ENCODE measurements at places on chromosomes 16 and 17. TPM values are rescaled to one million over a fixed set of nuclear protein-coding genes. Genes with fewer than 3 reads are reported as not detected.

The NQO1 gene
- total RNA-seq, result 105 TPM

The SULT1A4 gene
- total RNA-seq, result 1.1 TPM

The DHRS7C gene
- not detected for total RNA-seq

The TTC19 gene
- total RNA-seq, result 88.5 TPM

The EMC8 gene
- 16.9 TPM for total RNA-seq

The GNG13 gene
- total RNA-seq, result not detected

The KRTAP4-3 gene
- not detected for total RNA-seq

The FZD2 gene
- 9.1 TPM for total RNA-seq

DNA sequence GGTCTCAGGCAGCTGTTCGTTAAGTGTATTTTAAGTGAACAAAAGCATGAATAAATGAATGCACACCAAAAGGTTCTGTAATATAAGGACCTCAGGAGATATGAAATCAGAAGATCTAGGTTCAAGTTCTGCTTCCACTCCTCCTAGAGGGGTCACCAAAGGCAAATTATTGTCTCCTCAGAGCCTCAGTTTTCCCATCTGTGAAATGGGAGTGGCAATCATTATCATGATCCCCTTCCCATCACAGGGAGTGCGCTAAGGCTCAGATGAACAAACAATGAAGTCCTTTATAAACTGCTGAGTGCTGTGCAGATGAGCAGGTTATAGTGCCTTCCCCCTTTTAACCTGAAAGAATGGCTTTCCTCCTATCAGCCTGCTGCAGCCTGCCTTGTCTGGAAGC lies 248.3 kb upstream of the C16orf82 start:
- no peak overlapping the region for H3K4me3 ChIP-seq
- no peak overlapping the region for H3K27ac ChIP-seq
- H3K27me3 ChIP-seq, result peaks cover 8% of the 10 kb centered on the region
- H3K4me1 ChIP-seq, result no peaks in the 10 kb centered on the region
- no peaks in the 10 kb centered on the region for H3K36me3 ChIP-seq

GRCh38 chr17:83094291-83094690 lies 14.9 kb downstream of the METRNL start:
- peaks cover 18% of the 10 kb centered on the region for H3K4me1 ChIP-seq
- no peaks in the 10 kb centered on the region for H3K27me3 ChIP-seq
- no peak overlapping the region for H3K27ac ChIP-seq
- no peak overlapping the region for H3K4me3 ChIP-seq

DNA sequence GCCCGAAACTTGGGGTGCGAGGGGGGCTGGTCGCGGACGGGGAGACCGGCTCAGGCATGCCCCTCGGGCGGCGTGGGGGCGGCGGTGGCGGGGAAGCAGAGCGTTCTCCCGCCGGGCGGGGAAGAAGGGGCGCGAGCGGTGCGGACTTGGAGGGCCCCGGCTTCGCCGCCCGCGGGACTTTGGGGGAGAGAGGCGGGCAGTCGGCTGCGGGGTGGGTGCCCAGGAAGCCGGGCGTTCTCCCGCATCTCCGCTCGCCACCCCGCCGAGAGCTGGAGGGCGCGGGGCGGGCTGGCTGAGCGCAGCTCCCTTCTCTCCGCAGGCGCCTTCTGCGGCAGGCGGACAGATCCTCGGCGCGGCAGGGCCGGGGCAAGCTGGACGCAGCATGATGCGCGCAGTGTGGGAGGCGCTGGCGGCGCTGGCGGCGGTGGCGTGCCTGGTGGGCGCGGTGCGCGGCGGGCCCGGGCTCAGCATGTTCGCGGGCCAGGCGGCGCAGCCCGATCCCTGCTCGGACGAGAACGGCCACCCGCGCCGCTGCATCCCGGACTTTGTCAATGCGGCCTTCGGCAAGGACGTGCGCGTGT lies 772 bp downstream of the NTN1 start:
- H3K4me3 ChIP-seq, result peak overlapping the region; percentile 76
- no peak for DNase-seq
- H3K27ac ChIP-seq, result no peak overlapping the region
- no peaks in the 10 kb centered on the region for H3K36me3 ChIP-seq

GRCh38 chr16:79609861-79610260 lies 9.3 kb upstream of the MAF start:
- H3K27me3 ChIP-seq, result no peaks in the 10 kb centered on the region
- no peaks in the 10 kb centered on the region for H3K36me3 ChIP-seq
- H3K4me1 ChIP-seq, result no peaks in the 10 kb centered on the region
- H3K4me3 ChIP-seq, result no peak overlapping the region
- no peak overlapping the region for H3K27ac ChIP-seq

DNA sequence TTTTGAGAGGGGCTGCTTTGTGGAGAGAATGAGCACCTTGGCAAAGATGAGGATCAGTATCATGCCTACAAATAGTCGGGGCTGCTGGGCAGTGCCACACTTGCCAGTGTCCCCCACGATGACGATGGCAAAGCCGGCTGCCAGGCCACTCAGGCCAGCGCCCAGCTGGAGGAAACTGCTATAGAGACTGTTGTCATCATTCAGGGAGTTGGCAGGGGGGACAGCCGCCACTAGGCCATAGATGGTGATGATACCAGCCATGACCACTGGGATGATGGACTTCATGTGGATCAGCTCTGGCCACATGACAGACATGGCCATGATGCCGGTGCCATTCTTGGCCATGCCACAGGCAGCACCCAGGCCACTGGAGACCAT lies 23.8 kb downstream of the MINK1 start:
- H3K27ac ChIP-seq, result no peak overlapping the region
- H3K4me3 ChIP-seq, result no peak overlapping the region

GRCh38 chr16:11692171-11692570 lies 23.9 kb downstream of the SNN start:
- H3K4me1 ChIP-seq, result peaks cover 8% of the 10 kb centered on the region
- H3K27me3 ChIP-seq, result no peaks in the 10 kb centered on the region
- no peak overlapping the region for H3K27ac ChIP-seq
- peaks cover 59% of the 10 kb centered on the region for H3K36me3 ChIP-seq
- no peak for DNase-seq

DNA sequence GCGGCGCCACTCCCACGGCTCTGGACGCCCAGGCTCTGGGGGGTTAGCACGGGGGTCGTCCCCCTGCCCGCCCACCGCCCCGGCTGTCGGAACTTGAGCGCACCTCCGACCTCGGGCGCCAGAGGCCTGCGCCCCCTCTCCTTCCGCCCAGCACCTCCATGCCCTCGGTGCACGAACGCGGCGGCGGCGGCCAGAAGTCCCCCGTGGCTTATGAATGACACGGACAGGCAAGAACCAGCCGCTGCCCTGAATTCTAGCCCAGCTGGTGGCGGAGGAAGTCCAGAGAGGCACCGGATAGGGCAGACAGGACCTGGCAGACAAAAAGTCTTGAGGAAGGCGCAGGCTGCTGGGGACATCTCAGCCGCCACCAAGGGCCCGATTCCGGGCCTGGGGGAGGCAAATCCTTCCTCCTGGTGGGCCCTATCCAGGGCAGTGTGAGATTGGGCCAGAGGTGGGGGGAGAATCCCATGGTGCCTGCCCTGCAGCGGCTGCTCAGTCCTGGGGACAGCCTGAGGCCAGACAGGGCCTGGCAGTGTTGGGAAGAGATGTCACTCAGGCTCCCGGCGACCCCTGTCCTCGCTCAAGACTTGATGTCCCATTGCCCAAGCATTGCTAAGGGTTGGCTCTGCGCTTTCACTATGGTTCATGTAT lies 897 bp upstream of the CYGB start:
- no peak overlapping the region for H3K4me3 ChIP-seq
- peaks cover 33% of the 10 kb centered on the region for H3K4me1 ChIP-seq
- no peak for DNase-seq
- peaks cover 9% of the 10 kb centered on the region for H3K27me3 ChIP-seq
- H3K27ac ChIP-seq, result no peak overlapping the region

DNA sequence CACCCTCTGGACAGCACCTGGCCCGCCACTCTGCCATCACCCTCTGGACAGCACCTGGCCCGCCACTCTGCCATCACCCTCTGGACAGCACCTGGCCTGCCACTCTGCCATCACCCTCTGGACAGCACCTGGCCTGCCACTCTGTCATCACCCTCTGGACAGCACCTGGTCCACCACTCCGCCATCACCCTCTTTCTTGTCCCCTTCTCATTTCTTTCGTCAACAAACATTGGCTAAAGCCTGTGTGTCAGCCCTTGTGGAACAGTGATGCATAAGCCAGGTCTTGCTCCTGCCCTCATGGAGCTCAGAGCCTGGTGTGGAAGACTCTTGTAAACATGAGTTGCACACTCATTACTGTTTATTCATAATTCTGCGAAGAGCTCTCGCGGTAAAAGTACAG lies 31.2 kb downstream of the CDK5R1 start:
- H3K27me3 ChIP-seq, result no peaks in the 10 kb centered on the region
- H3K27ac ChIP-seq, result no peak overlapping the region
- H3K4me3 ChIP-seq, result no peak overlapping the region
- DNase-seq, result no peak
- H3K36me3 ChIP-seq, result no peaks in the 10 kb centered on the region

- H3K4me3 ChIP-seq, result no peak overlapping the region
- H3K36me3 ChIP-seq, result no peaks in the 10 kb centered on the region
- no peak for DNase-seq
- H3K27ac ChIP-seq, result no peak overlapping the region
Measured at GRCh38 chr17:8022360-8023003, 16.4 kb upstream of the ALOX15B start.

DNA sequence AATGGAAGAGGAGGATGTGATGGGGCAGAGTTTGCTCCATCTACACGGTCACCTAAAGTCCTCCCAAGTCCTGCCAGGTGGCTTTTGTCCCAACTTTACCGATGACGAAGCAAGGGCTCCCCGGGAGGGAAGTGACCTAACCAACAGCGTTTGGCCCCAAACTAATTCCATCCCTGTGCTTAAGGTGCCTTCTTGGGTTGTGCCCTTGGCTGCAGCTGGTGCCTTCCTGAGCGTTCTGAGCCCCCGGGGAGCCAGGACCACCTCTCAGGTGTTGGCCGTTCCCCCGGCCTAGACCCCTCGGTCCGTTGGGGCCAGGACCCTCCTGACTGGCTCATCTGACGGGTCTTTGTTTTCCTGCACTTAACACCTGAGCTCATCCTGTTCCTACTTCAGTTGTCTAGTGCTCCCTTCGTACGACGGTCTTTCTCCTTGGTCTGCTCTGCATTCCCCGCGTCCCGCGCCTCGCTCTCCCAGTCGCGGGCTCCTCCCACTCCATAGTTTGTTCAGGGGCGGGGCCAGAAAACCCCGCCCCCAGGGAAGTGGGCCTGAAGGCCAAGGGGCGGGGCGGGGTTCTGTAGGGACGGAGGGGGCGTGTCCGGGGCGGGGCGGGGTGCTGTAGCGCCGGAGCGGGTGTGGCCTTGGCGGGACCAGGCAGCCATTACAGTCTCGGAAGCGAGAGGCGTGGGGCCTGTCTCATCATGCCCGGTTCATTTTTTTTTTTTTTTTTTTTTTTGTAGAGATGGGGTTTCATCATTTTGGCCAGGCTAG lies 822 bp upstream of the ZSCAN10 start:
- no peaks in the 10 kb centered on the region for H3K4me1 ChIP-seq
- no peak overlapping the region for H3K27ac ChIP-seq
- no peaks in the 10 kb centered on the region for H3K27me3 ChIP-seq

DNA sequence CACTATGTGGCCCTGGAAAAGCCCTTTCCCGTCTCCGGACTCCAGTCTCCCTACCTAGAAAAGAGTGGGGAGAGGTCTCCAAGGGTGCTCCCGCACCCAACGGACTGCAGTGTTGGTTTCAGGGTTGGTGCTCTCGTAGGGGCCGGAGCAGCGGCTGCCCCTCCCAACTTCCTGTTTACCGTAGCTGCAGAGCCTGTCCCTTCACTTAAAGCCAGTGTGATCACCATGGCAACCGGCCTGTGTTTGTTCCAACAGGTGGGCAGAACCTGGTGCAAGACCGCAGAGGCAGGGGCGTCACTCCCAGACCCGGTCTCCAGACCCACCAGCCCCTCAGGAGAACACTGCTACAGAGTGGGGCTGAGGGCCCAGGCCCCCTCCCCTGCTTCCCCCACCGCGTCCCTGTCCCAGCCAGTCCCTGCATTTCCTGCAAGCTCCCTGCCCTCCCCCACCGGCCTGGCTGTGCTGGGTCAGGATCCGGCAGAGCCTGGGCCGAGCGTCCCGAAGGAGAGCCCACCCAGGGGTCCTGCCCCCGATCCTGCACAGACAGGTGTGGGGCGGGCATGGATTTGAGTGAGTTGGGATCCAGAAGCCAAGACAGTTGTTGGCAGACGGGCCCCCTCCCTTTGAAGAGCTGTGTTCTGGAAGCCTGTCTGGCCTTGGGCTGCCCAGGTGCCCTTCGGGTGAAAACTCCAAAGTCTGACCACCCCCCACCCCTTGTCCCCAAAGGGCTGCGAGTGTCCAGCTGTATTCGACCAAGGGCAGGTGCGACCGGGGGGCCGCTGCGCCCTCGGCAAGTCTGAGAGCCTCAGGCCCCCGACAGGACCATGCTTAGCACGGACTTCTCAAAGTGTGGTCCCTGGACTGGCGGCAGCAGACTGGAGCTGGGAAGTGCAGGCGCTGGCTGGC lies 1.5 kb upstream of the BAIAP3 start:
- H3K27ac ChIP-seq, result peak overlapping the region; percentile 52
- H3K27me3 ChIP-seq, result peaks cover 9% of the 10 kb centered on the region
- peaks cover 32% of the 10 kb centered on the region for H3K4me1 ChIP-seq
- DNase-seq, result peak; percentile 91
- no peaks in the 10 kb centered on the region for H3K36me3 ChIP-seq
